ENCODE measurements at places on chromosomes 2 and 18.
A peak's percentile ranks its signal among the peaks of the same experiment; 100 is the strongest.

- DNase-seq: no peak
These were observed 175.6 kb downstream of the GLI2 start for GRCh38 chr2:120910956-120911951.

GRCh38 chr2:177029501-177029900 is 183.1 kb upstream of the HNRNPA3 start:
- DNase-seq: no peak

GRCh38 chr2:158688721-158689120 is 106.4 kb upstream of the DAPL1 start:
- DNase-seq: no peak

- no peak for DNase-seq
These were observed 38.7 kb upstream of the SLC1A4 start for GRCh38 chr2:64950226-64951160.

GRCh38 chr2:151260573-151261230 is 961 bp downstream of the RBM43 start:
- no peak for DNase-seq

DNA sequence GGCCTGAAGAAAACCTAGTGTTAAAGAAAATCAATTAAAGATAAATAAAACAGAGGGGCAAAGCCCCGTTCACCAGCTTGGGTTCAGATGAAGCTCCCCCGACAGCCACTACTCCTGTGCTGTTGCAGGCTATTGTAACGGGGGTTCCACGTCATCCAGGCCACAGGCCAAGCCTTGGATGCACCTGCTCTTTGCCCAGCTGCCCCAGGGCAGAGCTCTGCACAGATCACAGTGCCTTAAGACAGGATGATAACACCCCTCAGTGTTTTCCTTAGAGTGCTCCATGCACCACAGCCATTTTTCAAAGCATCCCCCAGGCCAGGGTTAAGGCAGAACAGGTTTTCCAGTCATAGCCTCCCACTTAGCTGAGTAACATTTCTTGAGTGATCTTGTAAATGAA is 32.0 kb downstream of the FASTKD2 start:
- no peak for DNase-seq

DNA sequence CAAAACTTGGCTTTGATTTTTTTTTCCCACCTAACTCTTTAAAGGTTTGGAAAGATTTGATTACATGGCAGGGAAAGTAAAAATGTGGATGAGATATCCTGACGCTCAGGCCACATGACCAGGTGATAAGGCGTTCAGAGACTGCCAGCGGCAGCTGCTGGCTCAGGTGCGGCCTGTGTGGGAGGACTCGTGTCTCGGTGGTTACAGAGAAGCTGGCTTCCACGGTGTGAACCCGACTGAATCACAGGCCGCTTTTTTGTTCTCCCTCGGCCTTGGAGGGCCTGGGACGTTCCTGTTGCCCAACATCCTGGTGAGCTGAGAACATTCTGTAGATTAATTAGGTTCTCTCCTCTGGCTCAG is 124.2 kb upstream of the ZNF516 start:
- DNase-seq: no peak

DNA sequence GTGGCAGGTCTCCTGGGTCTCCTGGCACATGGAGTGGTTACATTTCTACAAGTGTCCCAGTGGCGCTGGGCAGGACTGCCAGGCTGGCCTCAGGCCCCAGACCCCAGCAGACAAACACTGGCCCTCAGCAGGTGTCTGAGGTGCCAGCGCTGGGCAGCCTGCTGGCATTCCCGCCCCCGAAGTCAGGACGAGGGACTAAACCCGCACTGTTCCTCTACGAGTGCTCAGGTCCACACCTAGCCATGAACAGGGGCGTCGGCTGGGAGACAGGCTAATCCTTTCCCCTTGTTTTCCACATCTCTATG is 12.8 kb downstream of the SNED1 start:
- DNase-seq: no peak

- no peak for DNase-seq
These were observed 5.4 kb downstream of the HS6ST1 start for GRCh38 chr2:128313091-128313836.

GRCh38 chr2:85976106-85976920 is 87.5 kb upstream of the ST3GAL5 start:
- DNase-seq: no peak

DNA sequence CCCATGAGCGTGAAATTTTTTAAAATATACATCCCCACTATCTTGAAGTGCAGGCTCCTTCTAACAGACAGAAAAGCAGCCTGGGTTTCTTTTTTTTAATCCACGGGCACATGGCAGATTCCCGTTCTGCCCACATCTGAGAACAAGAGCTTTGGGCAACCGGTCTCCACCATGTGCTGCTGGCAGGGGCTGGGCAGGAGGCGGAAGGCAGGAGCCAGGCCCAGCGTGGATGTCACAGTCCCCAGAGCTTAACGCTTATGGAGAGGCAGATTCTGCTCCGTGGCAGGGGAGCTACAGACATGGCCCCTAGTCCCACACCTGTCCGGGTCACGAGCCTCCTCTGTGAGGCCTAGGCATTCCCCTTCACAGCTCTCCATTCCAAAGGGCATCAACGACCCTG is 503.0 kb upstream of the MYT1L start:
- DNase-seq: no peak

DNA sequence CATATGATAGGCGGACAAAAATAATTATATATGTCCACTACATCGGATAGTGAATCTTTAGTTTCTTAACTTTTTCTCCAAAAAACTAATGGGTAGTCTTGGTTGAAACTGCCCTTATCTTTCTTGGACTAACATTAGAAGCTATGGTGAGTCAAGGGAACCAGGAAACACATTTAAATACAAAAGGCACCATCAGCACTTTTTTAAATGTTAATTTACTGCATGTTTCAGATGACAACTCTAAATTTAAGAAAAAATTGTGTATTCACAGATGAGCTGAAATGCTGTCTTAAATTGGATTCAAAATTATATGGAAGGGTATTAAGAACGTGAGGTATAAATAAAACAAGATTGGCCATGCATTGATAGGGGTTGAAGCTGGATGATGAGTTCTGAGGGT is 75.6 kb upstream of the CERS6 start:
- no peak for DNase-seq

GRCh38 chr2:8667896-8668512 is 13.9 kb upstream of the ID2 start:
- DNase-seq: no peak

- DNase-seq: no peak
These were observed 853 bp downstream of the GNAL start for GRCh38 chr18:11689669-11690565.

DNA sequence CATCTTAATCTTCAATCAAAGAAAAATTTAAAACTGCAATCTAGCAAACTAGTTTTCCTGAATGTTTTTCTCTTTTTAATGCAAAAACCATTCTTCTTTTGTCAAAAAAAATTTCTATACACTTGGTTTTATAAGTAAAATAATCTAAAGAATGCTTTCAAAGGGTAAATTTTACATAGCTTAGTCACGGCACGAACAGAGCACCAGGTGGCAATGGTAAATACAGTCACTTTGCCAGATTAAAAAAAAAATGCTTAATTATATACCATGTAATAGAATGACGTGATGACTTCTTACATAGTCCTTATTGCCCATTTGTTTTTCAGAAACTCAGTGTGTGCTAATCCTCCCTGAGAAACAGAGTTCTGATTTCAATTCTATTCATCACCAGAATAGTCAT is 10.4 kb downstream of the FEZ2 start:
- no peak for DNase-seq

DNA sequence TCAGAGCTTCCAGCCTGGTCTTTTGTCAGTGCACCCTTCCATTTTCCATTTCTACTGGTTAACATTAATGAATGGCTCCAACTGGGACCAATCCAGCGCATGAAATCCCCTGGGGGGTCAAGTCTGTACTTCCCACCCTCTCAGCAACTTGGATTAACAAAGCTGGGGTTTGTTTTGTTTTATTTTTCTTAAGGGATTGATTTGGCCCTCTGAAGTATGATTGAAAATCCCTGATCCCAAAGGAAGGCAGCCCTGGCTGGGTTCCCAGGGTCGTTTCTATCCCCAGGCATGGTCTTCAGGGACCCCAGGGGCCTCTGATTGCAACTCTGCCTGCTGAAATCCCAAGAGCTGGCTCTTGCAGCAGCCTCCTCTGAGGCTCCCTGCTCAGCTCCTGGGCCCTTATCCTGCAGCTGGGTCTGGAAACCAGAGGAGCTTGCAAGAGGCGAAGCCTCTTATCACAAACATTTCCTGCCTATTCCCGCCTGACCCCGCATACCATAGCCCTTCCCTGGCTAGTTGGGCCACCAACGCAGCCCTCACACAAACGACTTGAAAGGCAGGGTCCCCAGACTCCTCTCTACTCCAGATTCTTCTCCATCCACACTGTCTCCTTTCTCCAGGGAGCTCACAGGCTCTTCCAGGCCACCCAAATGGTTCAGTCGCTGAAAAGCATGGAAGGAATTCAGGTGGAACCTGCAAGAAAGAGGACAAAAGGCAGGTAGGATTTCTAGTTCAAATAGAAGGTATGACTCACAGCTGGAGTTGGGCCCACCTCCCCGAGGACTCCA is 109.7 kb upstream of the PKDCC start:
- no peak for DNase-seq

DNA sequence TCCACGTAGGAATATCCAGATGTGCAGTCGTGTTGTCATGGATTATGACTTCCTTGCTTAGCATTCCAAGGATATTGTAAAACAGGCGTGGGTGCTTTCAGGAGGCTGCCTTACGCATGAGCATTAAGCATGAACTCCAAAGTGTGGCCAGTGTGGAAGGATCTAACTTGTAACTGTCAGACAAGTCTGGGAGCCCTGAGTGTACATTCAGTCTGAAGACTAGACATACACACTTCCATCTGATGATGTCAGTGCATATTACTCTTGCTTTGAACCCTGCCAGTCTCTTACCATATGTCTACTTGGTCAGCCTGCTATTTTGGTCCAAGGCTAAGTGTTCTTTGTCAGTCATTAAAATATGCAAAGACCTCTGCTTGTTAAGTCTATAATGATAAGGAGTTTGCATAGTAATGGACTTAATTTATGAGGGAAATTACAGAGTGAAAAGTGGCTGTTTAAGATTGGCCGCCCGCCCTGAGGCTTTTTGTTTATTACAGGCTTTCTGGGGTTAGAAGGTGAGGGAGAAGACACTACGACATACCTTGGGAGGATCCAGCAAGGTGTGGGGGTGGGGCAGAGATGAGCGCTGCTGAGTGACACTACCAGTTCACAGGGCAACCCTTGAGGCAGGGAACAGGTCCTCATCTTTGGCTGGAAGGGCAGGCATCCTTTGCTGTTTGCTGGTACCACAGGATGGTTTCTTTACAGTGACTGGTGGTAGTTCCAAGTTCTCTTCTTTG is 48.3 kb downstream of the CABLES1 start:
- DNase-seq: no peak

- DNase-seq: peak; percentile 84
These were observed 298.2 kb downstream of the CDCA7 start for GRCh38 chr2:173652767-173653431.

DNA sequence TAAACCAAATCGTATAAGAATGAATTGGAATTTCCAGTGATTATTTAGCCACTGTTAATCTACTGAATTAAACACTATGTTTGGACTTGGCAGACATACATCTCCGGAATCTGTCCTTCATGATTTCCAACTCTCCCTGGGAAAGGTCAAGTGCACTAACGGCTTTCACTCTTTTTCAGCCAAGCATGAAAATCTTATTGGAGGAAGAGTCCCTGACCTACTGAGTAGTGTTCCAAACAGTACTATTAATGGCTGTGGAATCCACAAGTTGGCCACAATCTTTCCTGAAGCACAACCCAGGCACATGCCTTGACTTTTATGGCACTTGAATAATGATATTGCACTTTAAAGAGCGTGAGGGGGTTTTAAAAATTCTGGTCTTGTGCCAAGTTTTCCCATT is 318.9 kb upstream of the RND3 start:
- no peak for DNase-seq

- DNase-seq: no peak
These were observed 61.3 kb upstream of the HAAO start for GRCh38 chr2:42853549-42854206.

DNA sequence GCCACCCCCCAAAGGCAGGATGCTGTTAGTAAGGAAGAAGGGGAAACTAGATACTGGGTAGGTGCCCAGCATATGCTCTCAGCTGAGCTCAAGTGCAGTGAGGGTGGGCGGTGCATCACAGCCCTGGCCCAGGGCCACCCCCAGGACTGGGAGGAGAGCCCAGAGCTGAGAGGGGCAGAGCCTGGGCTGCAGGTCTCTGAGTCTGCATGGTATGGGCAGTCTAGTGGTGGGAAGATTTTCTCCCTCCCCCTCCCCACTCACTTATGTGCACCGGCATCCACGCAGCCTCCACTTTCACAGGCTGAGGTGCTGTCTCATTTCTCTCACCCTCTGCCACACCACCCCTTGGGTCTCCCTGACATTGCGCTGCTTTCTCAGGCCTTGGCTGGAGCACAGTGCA is 48.5 kb upstream of the CAB39 start:
- DNase-seq: no peak

GRCh38 chr2:230208576-230208975 is 11.2 kb downstream of the SP110 start:
- no peak for DNase-seq

DNA sequence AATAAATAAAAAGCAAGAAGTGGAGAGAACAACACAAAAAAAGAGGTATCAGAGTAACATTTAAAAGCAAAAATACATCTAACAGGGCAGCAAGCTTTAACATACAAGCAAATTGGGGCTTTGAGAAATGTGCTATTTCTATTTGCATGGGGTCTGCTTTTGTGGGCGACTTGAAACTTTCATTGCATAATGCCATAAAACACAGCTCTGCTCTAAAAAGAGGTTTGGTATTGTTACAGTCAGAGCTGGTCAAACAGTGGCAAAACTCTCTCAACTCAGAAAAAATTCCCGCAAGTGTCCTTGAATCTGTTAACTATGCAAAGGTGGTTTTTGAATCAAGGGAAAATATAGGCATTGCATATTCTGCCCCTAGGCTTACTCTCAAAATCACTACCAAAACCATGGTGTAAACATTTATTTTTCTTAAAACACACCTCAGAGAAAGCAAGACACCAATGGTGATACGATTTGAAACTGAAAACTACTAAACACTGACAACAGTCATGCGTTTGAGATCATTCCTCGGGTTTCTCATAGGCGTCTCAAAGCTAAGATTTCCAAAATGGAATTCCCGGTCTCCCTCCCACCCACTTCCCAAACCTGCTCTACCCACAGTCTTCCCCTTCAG is 45.5 kb downstream of the RNF152 start:
- no peak for DNase-seq

GRCh38 chr2:179332903-179333302 is 68.3 kb upstream of the SESTD1 start:
- DNase-seq: no peak

DNA sequence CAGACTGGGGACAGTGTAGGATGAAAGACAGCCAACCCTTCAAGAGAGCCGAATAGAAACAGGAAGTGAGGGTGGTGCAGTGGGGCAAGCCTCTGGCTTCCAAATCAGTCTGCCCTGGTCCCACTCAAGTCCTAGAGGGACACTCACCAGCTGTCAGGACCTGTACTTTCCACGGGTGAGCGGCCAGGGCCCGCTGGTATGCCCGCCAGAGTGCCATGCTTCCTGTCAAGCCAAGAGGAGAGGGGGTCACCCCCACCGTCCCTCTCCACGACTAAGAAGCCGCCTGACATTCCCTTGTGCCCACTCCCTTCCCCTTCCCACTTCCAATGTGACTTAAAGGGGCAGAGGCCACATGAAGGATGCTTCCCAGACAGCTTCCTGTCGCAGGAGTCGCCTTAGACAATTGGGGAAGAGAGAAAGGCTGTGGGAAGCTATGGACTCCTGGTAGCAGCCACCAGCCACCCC is 564 bp downstream of the MPV17 start:
- DNase-seq: no peak

GRCh38 chr18:63199743-63200241 is 119.8 kb downstream of the BCL2 start:
- DNase-seq: no peak

- DNase-seq: peak; percentile 92
These were observed 283.4 kb downstream of the MTX2 start for GRCh38 chr2:176552501-176553135.

Data from GM04503 (cell line).